ENCODE measurements at places on chromosomes 1 and 21.

GRCh38 chr1:6872573-6873261 is 87.5 kb downstream of the CAMTA1 start:
- DNase-seq = no peak

- no peak for DNase-seq
These were observed 95.0 kb downstream of the COL24A1 start for GRCh38 chr1:86061551-86061990.

DNA sequence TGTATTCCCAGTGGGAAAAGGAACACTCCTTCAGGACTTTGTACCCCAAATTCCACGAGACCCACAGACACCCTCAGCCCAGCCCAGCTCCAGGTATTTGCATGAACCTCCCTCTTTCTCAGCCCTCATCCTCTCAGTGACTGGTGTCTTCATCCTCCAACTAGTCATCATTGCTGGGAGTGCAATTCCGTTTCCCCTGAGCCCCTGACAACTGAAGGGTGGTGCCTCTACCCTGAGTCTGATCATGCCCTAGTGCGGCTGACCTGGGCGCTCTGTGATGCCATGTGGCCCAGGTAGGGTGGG is 3.8 kb upstream of the ZNF692 start:
- DNase-seq = no peak

- no peak for DNase-seq
These were observed 85.9 kb upstream of the WARS2 start for GRCh38 chr1:119226321-119226720.

- DNase-seq = no peak
These were observed 10.4 kb downstream of the MUL1 start for GRCh38 chr1:20497506-20497905.

- DNase-seq = no peak
These were observed 23.2 kb downstream of the HIVEP3 start for GRCh38 chr1:41895552-41895951.

- DNase-seq = no peak
These were observed 23.3 kb downstream of the KCNN3 start for GRCh38 chr1:154846565-154847442.

All from NT2/D1 (cell line).